ENCODE measurements at places on chromosomes 4 and X. TPM values are rescaled to one million over a fixed set of nuclear protein-coding genes. Genes with fewer than 3 reads are reported as not detected.

The SPON2 gene
- total RNA-seq, result 10.5 TPM

The REELD1 gene
- 0.11 TPM for total RNA-seq

The COX7B2 gene
- total RNA-seq, result not detected

The HSD17B13 gene
- total RNA-seq, result not detected

The MTNR1A gene
- not detected for total RNA-seq

Measured in activated CD8-positive, alpha-beta T cell treated with anti-CD3 and anti-CD28 coated beads for 36 hours (primary cell).